Endothelial cell (in vitro differentiated cells): ENCODE measurements at places on chromosomes 7 and 10.

GRCh38 chr7:117776224-117776623 is 97.0 kb downstream of the CTTNBP2 start:
- no peak for DNase-seq

DNA sequence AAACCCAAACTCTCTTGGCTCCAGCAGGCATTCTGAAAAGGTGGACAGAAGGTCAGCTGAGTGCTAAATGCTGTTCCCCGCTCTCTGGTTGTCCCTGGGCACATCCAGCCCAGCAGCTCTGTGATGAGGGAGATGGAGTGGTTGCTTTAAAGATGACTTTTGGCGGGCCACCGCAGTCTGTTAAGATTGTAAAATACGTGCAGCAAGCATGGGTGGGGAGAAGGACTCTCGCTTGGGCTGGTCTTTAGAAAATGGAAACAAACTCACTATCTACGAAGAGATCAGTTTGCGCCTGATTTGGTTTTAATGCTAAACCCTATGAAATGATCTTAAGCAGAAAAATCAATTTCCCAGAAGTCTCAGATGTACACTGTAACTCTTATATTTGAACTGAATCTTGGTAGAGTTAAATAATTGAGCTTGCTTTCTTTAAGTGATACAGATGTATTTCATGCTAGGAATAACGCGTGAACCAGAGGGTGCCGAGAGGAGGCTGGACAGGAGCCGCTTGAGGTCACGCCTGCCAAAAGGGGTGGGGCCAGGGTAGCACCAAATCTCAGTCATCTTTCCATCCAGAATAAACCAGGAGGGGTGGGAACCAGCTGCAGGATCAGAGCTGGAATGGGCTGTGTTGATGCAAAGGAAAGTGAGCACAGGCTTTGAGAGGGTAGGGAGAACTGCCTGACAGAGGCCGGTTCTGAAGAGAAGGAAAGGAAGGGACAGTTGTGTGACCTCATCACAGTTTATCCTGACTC is 170.2 kb upstream of the MKI67 start:
- no peak for DNase-seq

- no peak for DNase-seq
These were observed 19.9 kb downstream of the SLC29A3 start for GRCh38 chr10:71338728-71339495.

- no peak for DNase-seq
These were observed 508.5 kb downstream of the RPS24 start for GRCh38 chr10:78542141-78542489.

GRCh38 chr7:91249506-91250233 is 14.6 kb upstream of the FZD1 start:
- no peak for DNase-seq
